ENCODE measurements at places on chromosomes 2 and 18. TPM values are rescaled to one million over a fixed set of nuclear protein-coding genes. Genes with fewer than 3 reads are reported as not detected.

GRCh38 chr2:6929196-6929819 lies 12.1 kb downstream of the RNF144A start:
- peaks cover 2% of the 10 kb centered on the region for H3K36me3 ChIP-seq
- no peak overlapping the region for H3K4me3 ChIP-seq
- DNase-seq = no peak
- H3K4me1 ChIP-seq = peaks cover 28% of the 10 kb centered on the region
- peak overlapping the region; percentile 24 for H3K27ac ChIP-seq

GRCh38 chr2:65017335-65017734 lies 28.1 kb downstream of the SLC1A4 start:
- peaks cover 51% of the 10 kb centered on the region for H3K4me1 ChIP-seq
- H3K27me3 ChIP-seq = no peaks in the 10 kb centered on the region
- H3K4me3 ChIP-seq = no peak overlapping the region
- H3K36me3 ChIP-seq = peaks cover 54% of the 10 kb centered on the region

- H3K4me1 ChIP-seq = peaks cover 95% of the 10 kb centered on the region
- no peaks in the 10 kb centered on the region for H3K36me3 ChIP-seq
- H3K27me3 ChIP-seq = no peaks in the 10 kb centered on the region
- H3K4me3 ChIP-seq = no peak overlapping the region
- H3K27ac ChIP-seq = peak overlapping the region; percentile 86
Measured at GRCh38 chr2:237199082-237199481, 113.4 kb downstream of the COPS8 start.

GRCh38 chr18:13606604-13607254 lies 119.6 kb downstream of the FAM210A start:
- peaks cover 11% of the 10 kb centered on the region for H3K4me1 ChIP-seq
- H3K36me3 ChIP-seq = no peaks in the 10 kb centered on the region
- DNase-seq = no peak
- no peak overlapping the region for H3K27ac ChIP-seq
- peaks cover 13% of the 10 kb centered on the region for H3K27me3 ChIP-seq

DNA sequence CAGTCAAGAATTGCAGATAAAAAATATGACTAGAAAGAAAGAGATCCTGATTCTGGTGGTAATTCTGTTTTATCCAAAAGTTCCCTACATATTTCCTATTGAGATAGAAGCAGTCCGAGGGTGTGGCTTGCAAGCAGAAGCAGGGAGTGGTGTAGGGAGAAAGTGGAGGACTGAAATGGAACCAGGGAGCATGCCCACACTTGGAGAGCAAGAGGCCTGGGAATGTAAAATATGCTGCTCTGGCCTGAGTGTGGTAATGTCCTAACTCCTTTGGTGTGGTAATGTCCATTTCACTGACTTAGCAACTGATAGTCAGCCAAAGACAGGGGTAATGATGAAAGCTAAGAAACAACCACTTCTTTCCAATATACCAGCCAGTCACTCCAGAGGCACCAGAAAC lies 30.1 kb upstream of the FMNL2 start:
- no peak overlapping the region for H3K27ac ChIP-seq
- no peak for DNase-seq
- H3K4me1 ChIP-seq = no peaks in the 10 kb centered on the region
- peaks cover 22% of the 10 kb centered on the region for H3K27me3 ChIP-seq

DNA sequence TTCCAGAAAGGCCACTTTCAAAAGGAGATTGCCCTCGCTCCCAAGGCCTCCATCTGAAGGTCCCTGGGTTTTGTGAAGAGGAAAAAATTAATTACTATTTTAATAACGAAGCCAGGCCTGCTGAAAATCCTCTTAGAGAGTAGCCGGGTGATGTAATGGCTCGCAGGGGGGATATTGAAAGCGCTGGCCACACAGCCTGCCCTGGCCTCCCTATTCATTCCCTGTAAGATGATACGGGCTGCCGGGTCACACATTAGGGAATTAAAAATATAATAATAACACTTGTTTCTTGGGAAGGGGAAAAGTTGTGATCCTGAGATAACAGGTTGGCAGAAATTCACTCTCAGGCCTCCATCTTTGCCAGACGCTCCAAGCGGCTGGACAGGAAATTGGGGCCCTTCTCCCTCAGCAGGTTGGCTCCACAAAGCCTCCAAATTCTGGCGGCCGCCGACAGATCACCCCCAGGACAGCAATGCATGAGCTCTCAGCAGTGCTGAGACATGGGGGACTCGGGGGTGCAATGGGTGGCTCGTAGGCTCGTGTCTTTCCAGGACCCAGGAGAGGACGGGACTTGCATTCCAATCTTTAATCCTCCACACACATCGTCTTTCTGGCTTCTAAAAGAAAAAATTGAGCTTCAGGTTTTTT lies 299.9 kb upstream of the SALL3 start:
- H3K36me3 ChIP-seq = no peaks in the 10 kb centered on the region
- DNase-seq = no peak
- no peak overlapping the region for H3K27ac ChIP-seq
- no peaks in the 10 kb centered on the region for H3K27me3 ChIP-seq
- H3K4me1 ChIP-seq = no peaks in the 10 kb centered on the region

The CNDP1 gene
- not detected for total RNA-seq

GRCh38 chr2:101348883-101349282 lies 38.4 kb downstream of the CREG2 start:
- no peak for DNase-seq
- no peak overlapping the region for H3K27ac ChIP-seq

- no peaks in the 10 kb centered on the region for H3K36me3 ChIP-seq
- H3K27me3 ChIP-seq = no peaks in the 10 kb centered on the region
- no peak overlapping the region for H3K4me3 ChIP-seq
- H3K27ac ChIP-seq = no peak overlapping the region
Measured at GRCh38 chr18:27652480-27653121, 467.5 kb upstream of the CHST9 start.

The EIPR1 gene
- 19.9 TPM for total RNA-seq

GRCh38 chr2:237879991-237880560 lies 20.7 kb downstream of the RAMP1 start:
- H3K4me1 ChIP-seq = peaks cover 44% of the 10 kb centered on the region
- H3K27me3 ChIP-seq = no peaks in the 10 kb centered on the region
- H3K36me3 ChIP-seq = peaks cover 22% of the 10 kb centered on the region
- H3K4me3 ChIP-seq = no peak overlapping the region
- H3K27ac ChIP-seq = peak overlapping the region; percentile 3

DNA sequence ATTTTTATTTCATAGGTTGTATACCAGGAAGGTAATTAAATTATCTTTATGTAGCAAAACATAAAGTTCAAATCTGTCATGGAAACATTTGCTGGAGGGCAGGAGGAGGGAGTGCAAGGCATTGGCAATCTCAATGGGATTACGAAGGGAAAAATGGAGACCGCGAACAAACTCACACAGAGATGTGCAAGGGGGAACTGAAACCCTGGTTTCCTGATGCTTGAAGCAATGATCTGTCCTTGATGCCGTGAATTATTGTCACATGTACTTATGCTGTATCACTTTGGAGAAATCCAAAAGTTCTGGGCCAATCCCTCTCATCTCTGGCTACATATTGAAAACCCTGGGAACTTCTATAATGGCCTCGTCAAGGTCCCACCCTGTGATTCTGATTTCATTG lies 65.0 kb upstream of the MFF start:
- H3K27ac ChIP-seq = no peak overlapping the region
- no peaks in the 10 kb centered on the region for H3K4me1 ChIP-seq
- no peaks in the 10 kb centered on the region for H3K27me3 ChIP-seq
- no peak for DNase-seq

DNA sequence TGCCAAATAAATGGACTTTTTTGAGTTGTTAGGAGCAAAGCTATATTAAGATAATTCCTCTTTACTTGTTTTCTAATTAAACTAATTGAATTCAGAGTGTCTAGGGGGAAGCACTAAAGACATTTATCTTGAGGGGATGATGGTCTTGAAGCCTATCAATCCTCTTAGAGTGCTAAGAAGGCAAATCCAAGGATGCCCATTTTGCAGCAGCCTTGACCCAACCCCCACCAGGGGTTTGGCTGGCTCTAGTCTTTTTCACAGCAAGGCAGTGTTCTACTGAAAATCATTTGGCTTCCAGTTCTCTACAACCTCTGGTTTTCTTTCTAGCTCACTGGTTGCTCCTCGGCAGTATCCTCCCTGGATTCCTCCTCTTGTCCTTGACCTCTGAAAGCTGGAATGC lies 6.5 kb upstream of the RAX start:
- no peaks in the 10 kb centered on the region for H3K36me3 ChIP-seq
- H3K4me1 ChIP-seq = no peaks in the 10 kb centered on the region
- H3K27me3 ChIP-seq = peaks cover 95% of the 10 kb centered on the region

The NYAP2 gene
- total RNA-seq = not detected

DNA sequence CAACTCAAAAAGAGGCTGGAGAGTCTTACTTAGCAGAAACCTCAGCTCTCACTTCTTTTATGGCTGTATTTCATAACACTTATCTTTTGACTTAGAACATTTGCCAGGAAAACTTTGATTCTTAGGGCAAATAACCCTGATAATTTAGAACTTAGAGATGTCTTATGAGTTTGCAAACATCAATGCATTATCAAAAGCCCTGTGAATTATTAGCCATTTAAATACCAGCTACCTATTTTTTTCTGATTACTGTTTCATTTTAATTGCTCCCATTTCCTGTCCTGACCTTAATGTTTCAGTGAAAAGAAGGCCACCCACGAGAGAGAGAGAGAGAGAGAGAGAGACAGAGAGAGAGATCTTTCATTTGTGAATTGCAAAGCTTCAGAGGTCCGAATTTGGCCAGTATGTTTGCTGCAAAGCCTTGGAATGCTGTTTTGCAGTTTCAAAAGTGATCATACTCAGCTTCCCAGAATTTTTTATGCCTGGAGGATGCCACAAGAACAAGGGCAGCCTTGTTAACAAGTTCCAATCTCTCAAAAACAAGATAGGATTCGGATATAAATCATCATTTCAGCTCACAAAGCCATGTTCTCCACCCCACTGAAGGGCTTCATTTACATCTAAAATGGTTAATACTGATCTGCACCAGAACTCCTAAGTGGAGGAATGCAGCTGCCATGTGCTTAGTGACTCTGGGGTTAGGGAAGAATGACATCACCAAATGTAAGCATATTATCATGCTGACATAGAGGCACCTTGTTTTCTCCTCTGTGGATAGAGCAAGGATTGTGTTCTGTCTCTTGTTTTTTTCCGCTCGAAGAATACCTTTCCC lies 478.2 kb downstream of the ARHGAP15 start:
- no peaks in the 10 kb centered on the region for H3K4me1 ChIP-seq
- no peak overlapping the region for H3K27ac ChIP-seq
- H3K4me3 ChIP-seq = no peak overlapping the region
- DNase-seq = no peak
- H3K36me3 ChIP-seq = no peaks in the 10 kb centered on the region

- no peaks in the 10 kb centered on the region for H3K36me3 ChIP-seq
- no peak overlapping the region for H3K27ac ChIP-seq
- H3K27me3 ChIP-seq = peaks cover 81% of the 10 kb centered on the region
- DNase-seq = no peak
- peaks cover 39% of the 10 kb centered on the region for H3K4me1 ChIP-seq
Measured at GRCh38 chr2:174333017-174333371, 1.8 kb upstream of the SP9 start.

The MTERF4 gene
- total RNA-seq = 32.4 TPM

DNA sequence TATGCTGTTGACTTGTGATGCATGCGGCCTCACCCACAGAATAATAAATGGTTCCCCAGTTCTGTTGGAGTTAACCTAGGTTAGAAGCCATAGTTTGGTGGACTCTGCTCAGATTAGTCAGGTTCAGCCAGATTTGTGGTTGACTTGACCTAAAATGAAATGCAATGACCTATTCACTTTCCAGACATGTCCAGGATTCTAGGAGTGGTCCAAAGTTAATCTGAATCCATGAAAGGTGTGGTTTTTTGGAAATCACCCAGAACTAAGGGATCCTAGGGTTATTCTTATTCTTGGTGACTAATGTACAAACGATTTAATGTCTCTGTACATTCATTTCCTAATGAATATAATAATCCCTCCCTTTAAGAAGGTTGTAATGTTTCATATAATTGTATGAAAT lies 88.9 kb upstream of the RBBP8 start:
- no peak for DNase-seq
- H3K4me3 ChIP-seq = no peak overlapping the region
- no peaks in the 10 kb centered on the region for H3K4me1 ChIP-seq
- H3K36me3 ChIP-seq = no peaks in the 10 kb centered on the region
- peaks cover 22% of the 10 kb centered on the region for H3K27me3 ChIP-seq

DNA sequence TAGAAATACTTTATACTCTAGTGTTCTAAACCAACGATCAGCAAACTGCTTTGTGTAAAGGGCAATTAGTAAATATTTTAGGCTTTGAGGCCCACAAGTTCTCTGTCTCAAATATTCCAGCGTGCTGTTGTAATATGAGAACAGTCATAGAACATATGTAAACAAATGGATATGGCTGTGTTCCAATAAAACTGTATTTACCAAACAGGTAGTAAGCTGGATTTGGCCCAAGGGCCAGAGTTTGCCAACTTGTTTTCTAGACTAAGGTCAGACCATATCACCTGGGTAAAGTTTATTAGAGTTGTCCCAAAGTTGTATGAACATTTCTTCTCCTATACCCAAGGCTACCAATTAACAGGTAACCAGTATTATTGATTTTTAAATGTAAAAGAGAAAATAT lies 303.2 kb upstream of the MC4R start:
- H3K27me3 ChIP-seq = peaks cover 37% of the 10 kb centered on the region
- H3K27ac ChIP-seq = no peak overlapping the region
- H3K4me3 ChIP-seq = no peak overlapping the region
- H3K36me3 ChIP-seq = no peaks in the 10 kb centered on the region

GRCh38 chr18:49139766-49140165 lies 189.0 kb upstream of the SMAD7 start:
- peaks cover 3% of the 10 kb centered on the region for H3K36me3 ChIP-seq
- no peaks in the 10 kb centered on the region for H3K27me3 ChIP-seq
- DNase-seq = no peak
- peaks cover 31% of the 10 kb centered on the region for H3K4me1 ChIP-seq

The LCT gene
- not detected for total RNA-seq

DNA sequence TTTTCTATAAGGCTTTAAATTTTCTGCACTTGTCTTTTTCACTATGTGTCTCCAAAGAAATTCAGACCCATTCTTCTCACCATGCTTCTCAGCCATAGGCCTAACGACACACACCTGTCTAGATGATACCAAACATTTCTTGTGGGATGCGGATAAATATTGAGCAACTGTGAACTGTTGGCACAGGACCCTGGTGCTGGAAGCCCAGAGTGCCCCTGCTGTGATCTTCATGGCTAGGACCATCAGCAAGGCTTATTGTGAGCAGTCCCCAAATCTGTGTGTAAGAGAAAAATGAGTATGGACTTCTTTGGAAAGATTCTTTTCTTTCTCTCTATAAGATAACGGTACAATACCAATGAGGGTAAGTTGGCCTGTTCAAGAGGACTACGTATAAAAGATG lies 54.1 kb upstream of the NCK2 start:
- H3K36me3 ChIP-seq = no peaks in the 10 kb centered on the region
- no peak for DNase-seq
- H3K27ac ChIP-seq = no peak overlapping the region
- H3K27me3 ChIP-seq = peaks cover 13% of the 10 kb centered on the region

DNA sequence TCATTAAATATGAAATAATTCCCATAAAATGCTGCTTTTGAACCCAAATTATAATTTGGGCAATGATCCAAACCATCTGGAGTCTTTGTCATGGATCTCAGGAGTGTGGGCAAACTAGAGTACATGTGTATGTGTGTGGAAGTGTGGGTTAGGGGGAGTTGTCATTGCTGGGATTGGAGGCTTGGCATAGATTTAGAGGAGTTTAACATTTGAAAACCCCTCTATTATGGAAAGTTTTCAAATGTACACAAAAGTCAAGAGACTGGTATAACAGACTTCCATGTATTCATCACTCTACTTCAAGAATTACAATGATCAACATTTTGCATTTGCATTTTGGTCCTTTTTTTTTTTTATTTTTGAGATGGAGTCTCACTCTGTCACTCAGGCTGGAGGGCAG lies 159.1 kb downstream of the MEIS1 start:
- peaks cover 8% of the 10 kb centered on the region for H3K27me3 ChIP-seq
- no peaks in the 10 kb centered on the region for H3K4me1 ChIP-seq
- no peak overlapping the region for H3K27ac ChIP-seq
- H3K4me3 ChIP-seq = no peak overlapping the region
- H3K36me3 ChIP-seq = no peaks in the 10 kb centered on the region

The CD207 gene
- not detected for total RNA-seq

Data from osteocyte (in vitro differentiated cells).